Epithelial cell of esophagus (primary cell): ENCODE measurements at places on chromosomes 2 and 18.

DNA sequence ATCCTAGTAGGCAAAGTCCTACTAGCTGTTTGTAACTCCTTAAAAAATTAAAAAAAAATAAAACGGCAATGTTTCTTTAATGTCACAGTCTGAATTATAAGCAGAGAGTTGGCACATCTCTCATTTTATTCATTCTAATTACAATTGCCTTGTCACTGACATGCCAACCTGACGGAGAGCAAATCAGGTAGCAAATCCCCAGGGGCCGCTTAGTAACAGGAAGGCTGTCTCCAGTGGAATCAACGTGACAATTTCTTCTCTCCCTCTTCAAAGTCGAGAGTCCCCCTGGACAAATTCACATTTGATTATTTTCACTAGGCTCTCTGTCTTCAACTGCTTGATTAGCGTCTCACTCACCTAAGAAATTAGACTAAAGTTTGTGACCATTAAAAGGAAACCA is 1598.9 kb upstream of the PIK3C3 start:
- no peak for DNase-seq

GRCh38 chr2:205296959-205297358 is 385.3 kb upstream of the NRP2 start:
- DNase-seq: no peak

- no peak for DNase-seq
Measured at GRCh38 chr2:235824331-235824730, 330.5 kb downstream of the AGAP1 start.

DNA sequence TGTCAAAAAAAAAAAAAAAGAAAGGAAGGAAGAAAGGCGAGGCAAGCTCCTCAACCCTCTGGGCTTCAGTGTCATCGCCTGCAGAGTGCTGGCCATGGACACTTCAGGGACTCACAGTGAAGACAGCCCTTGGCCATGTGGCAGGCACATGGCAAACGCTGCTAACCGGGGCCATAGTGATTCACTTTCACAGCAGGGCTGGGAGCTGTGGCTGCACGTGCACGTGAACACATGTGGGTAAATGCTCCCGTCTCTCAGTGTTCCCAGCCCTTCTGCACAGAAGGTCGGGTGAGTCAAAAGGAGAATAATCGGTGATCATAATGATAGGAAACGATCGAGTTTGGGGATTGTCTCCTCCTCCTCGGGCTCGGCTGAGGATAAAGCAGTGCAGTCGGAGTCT is 46.1 kb upstream of the UBE2F start:
- DNase-seq: no peak
